ENCODE measurements at places on chromosomes 11 and 22. TPM values are rescaled to one million over a fixed set of nuclear protein-coding genes. Genes with fewer than 3 reads are reported as not detected.

SPI1 gene
- polyA plus RNA-seq = 11.3 TPM

MMP12 gene
- polyA plus RNA-seq = not detected

OR2AG2 gene
- polyA plus RNA-seq = not detected

C1QTNF5 gene
- polyA plus RNA-seq = 27.6 TPM

HBG1 gene
- polyA plus RNA-seq = 7.3 TPM

SHANK3 gene
- polyA plus RNA-seq = 22.7 TPM

MAJIN gene
- polyA plus RNA-seq = not detected

TNNI2 gene
- 3,747 TPM for polyA plus RNA-seq
